GM04504 (cell line): ENCODE measurements at places on chromosomes 4 and X.

- DNase-seq, result no peak
These were observed 907.1 kb downstream of the FSTL5 start for GRCh38 chr4:161256716-161257115.

DNA sequence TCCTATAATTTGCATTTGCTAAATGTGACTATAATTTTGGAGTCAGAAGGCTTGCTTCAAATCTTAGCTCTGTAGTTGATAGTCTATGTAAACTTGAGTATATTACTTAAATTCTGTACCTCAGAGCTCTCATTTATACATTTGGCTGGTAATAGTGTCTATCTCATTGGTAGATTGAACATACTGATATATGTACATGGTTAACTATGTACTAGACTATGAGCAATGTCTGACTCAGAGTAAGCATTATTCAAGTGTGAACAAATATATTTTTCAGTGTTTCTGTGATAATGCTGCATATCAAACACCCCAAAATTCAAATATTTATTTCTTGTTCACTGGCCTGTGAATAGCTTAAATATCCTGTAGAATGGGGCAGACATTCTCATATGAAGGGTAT, 1568.9 kb upstream of the PABPC4L start:
- no peak for DNase-seq

- DNase-seq, result peak; percentile 15
These were observed 2209.9 kb downstream of the PCDH7 start for GRCh38 chr4:32929796-32930699.

DNA sequence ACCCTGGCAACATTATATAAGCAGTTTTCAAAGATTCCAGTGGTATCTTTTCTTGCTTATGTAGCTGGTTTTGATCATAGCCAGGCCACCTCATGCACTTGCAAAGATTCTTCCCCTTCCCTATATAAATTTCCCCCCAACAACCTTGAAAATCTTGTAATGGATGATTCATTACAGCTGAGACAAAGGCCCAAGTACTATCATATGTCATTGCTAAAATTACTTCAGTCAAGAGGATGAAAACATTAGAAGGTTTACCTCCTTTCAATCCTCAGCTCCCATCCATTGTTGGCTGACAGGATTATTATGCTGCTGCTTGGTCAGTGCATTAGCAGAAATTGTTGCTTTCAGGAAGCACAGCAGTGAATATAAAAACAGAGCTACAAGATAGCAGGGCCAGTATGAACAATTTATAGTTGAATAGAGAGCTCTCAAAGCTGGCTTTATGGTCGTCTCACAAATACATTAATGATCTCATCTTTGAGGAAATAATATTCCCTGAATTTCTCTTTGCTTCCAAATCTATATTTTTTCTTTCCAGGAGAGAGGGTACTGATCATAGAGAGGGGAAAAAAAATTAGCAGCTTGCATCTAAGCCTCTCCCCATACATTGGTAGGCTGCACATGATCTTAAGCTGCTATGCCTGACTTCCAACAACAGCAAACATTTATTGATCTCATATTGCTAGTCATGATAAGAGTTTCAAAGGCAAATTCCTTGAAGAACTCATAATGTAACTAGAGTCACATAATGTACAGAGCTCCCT, 7.7 kb upstream of the ARHGEF38 start:
- no peak for DNase-seq

DNA sequence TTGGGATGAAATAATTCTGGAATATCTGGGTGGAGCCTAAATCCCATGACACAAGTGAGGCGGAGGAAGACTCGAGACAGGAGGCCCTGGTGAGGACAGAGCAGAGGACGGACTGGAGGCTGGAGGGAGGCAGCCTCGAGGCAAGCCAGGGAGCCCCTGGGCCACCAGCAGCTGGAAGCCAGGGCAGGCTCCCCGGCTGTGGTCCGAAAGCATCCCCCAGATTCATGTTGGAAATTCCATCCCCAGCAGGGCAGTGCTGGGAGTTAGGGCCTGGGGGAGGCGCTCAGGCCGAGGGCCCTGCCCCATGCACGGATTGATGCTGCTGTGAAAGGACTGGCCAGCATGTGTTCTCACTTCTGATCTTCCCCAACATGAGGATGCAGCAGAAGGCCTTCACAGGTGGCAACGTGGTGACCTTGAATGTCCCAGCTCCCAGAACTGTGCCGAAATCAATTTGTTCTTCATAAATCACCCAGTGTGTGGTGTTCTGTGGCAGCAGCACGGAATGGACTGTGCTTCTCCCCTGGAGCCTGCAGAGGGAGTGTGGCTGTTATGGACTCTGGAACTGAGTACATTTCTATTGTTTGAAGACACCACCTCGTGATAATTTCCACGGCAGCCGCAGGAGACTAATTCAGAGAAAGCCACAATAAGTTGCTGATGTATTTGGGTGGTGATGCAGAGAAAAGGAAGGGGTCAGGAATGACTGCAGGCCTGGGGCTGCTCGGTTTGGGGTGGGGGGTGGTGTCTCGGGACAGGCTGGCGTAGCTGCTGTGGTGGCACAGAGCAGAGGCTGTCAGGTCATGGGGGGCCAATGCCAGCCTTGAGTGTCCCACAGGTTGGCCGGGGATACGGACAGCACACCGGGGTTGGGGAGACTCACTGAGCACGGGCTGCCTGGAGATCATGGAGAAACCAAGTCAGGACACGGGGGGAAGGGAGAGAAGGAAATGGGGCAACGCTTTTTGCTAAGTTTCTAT, 56.9 kb downstream of the PCGF3 start:
- no peak for DNase-seq

DNA sequence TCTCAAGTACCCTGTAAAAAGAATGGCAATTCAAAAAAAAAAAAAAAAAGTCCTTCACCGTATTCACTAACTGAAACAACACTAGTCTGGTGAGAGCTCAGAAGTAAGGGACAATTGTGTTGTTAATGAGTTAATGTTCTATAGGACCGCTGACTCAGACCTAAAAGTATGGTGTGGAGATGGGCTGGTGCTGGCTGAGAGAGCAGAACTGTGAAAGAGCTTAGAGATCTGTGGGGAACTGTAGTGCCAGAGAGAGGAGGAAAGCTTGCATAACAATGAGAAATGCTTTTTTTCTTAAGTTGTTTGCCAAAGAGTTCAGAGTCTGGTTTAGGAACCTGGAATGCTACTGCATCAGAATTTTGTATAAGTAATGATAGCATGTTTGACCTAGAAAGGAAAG, 65.1 kb downstream of the LHFPL1 start:
- DNase-seq, result no peak
